ENCODE measurements at places on chromosomes 6 and 20.

DNA sequence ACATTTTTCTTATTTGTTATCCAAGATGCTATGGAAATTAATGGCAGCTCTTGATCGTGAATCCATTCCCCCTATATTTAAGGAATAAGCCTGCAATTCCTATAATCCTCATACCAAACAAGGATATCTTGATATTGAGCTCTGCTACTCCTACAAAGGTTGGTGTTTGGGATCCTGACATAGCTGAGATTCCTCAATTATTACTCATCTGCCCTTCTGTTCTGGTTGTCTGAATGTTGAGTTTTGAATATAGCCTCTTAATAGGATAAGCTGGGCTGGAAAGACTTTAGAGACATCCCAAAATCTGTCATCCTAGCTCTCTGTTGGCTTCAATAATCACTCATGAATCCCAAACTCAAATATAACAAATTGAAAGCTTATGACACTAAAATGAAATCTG is 49.9 kb downstream of the CLIC5 start:
- peak; percentile 89 for DNase-seq

GRCh38 chr20:3744806-3745685 is 12.6 kb downstream of the HSPA12B start:
- no peak for DNase-seq

GRCh38 chr6:160260803-160261450 is 2.3 kb upstream of the SLC22A2 start:
- no peak for DNase-seq

GRCh38 chr6:154258064-154258757 is 98.4 kb downstream of the IPCEF1 start:
- no peak for DNase-seq

DNA sequence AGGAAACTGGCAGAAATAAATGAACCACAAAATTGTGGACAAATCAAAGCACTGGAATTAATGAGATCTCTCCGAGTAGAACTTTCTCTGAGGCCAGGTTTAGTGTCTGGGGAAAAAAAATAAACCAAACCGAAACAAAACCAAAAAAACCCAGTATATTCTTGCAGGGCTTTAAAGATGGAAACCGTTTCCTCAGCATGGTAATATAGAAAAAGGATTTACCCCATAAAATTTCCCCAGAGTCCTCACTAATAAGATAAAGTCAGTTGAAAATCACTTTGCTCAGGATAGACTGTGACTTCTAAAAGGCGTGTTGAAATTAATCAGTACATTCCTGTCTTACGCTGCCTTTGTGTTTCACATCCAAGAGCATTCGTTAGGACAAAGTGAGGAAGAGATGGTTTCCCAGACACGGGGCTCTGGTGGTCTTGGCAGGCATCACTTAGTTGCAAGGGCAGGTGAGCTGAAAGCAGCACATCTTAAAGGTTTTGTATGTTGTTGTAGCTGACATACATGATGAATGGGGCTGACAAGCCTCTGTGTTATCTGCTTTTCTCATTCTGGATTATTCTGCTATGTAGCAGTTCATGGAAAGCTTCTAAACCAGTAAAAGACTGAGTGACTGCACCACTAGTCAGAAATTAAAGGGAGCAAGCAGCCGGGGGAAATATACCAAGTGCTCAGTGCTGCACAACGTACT is 85.2 kb upstream of the PRL start:
- no peak for DNase-seq

- DNase-seq = no peak
Observed at GRCh38 chr20:25090492-25091429, 8.8 kb upstream of the VSX1 start.

DNA sequence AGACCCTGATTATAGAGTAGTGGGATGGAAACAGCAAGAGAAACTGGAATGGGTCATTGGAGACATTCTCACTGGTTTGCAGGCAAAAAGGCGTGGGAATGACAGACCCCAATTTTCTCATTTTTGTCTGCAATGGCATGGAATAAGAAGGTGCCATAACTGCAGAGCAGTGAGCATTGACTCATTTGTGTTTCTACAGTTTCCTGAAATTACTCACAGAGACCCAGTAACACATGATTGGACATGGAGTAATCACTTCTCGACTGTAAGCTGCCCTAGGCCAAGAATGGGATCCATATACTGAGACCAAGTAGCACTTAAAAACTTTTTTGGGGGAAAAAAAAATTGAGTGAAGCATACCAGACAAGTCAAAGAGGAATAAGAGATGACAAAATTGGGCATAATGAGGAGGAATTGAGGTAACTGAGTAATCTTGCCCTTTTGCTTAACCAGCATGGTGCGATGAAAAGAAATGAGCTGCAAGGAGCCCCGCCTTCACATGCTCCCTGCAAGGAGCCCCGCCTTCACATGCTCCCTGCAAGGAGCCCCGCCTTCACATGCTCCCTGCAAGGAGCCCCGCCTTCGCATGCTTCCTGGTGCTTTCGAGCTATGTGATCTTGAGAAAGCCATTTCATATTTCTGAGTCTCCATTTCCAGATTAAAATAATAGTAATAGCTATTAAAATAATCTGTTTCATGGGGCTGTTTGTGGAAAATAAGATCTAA is 44.1 kb downstream of the NHSL1 start:
- DNase-seq = no peak

DNA sequence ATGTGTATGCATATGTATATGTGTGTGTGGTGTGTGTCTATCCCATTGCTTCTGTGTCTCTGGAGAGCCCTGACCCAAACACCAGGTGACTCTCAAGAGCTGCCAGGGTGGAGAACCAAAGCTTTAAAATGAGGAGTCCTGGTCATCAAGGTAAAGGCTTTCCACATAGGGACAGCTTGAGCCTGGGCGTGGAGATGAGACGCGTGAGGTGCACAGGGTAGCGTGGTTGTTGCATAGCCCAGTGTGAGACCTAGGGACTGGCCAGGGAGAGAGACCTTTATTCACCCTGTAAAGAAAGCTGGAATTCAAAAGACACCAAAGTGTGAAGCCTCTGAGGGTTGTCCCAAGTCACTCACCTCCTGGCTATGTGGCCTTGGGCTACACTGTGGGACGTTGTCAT is 149.1 kb downstream of the SYCP2 start:
- DNase-seq = no peak

All from fibroblast of skin of abdomen (primary cell).